ENCODE measurements at places on chromosomes 4 and X.

GRCh38 chrX:74133156-74133796 is 170.7 kb upstream of the ZCCHC13 start:
- DNase-seq: no peak

GRCh38 chr4:2962614-2963174 is 512 bp downstream of the NOP14 start:
- DNase-seq: no peak

DNA sequence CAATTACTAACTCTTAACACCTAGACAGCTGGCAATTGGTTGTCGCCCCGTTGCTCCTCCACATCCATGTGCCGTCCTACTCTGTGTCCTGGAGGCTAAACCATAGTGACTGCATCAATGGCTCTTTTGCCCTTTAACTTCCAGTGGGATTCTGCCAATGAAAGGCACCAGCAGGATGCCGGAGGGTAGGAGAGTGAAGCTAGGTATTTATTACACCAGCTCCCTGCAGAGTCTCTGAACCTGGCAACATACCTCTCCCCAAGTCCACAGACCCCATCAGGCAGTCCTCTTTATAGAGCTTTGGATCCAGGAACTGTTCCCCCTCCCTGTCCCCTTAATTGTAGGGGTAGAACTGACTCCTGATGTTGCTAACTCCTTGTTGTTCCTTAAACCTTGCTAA is 426.8 kb downstream of the HNRNPD start:
- no peak for DNase-seq

DNA sequence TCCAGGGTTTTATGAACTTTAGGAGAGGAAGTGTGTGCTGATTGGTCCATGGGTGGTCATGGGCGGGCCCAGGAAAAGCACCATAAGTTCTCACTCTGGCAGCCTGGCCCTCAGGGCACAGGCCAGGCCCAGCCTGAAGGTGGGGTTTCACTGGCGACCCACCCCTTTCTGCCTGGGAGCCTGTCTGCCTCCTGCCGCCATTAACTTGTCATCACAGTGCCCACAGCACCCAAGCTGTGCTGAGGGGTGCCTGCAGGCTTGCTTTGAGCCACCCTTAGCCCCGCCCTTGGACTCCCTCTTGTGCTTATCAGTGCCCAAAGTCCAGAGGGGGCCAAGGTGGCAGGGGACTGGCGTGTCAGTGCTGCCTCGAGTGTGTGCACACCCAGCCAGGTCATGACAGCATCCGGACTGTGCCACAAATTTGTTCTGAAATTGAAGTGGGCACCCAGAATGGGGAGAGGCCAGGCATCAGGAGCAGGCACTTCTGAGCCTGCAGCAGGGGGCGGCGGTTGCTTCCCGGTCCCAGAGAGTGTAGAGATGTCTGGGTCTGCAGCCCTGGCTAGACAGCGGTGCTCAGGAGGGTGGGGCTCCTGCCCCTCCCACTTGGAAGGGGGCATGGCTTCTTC is 455.6 kb downstream of the TMA16 start:
- DNase-seq: no peak
